Fibroblast of lung (primary cell): ENCODE measurements at places on chromosomes 3 and 15. TPM values are rescaled to one million over a fixed set of nuclear protein-coding genes. Genes with fewer than 3 reads are reported as not detected.

MINAR1 gene
- 0.24 and 0.58 TPM in 2 replicates for polyA plus RNA-seq

MAGI1 gene
- 12.5 and 23.7 TPM in 2 replicates for polyA plus RNA-seq

CYP1A2 gene
- polyA plus RNA-seq = not detected in 2 replicates

DNA sequence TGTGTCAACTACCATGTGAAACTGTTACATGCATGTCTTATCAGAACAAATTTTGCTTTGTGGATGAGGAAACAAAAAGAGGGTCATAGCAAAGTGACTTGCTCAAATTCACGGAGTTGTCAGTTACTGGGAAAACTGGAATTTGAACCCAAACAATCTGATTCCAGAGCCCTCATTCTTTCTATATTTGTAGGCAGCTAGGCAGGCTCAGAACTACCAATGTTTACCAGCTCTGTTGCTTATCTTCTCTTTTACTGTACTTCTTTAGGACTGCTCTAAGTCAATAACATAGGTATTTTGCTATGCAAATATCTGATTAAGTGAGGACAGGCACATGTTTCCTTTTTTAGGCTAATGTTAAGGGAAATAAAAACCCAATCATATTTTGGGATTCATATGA is 450.5 kb downstream of the ZPLD1 start:
- DNase-seq = no peak

DNA sequence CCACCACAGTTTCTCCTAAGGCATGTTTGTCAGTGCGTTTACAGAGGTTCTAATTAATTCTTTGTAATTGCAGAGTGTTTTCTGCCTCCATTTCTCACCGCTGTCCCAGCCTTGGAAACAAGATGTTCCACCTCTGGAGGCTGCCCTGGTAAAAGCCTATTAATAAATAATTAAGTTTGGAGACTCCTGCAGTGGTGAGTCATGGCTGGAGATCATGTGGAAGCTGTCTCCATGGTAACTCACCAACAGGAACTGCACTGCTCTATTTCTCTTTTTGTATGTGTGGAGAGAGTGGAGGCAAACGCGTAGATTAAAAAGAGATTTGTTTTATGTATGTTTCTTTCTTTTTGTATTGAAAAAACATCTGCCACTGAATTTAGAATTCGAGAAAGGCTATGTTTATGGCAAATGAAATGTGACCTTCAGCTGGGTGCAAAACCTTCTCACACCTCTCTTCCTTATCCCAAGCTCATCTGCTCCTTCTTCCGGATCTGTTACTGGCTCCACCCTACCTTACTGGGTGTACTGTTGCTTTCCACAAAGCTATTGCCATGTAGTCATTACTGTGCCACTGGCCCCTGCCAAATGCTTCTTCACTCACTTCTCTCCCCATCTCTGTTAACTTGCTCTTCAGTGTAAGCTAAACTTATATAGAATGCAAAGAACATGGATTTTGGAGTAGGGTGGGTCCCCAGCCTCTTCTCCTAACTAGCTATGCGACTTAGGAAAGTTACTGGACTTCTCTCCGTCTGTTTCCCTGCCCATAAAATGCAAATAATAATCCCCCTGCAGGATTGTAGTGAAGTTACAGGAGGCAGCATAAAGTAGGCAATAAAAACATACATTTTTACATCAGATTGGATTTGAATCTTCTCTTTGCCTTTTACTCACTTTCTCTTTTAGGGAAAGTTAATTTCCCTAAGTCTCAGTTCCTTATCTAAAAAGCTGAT is 778.5 kb downstream of the NTRK3 start:
- DNase-seq = peak; percentile 63

- no peak for DNase-seq
Observed at GRCh38 chr3:117977504-117978228, 1057.0 kb downstream of the IGSF11 start.

GRCh38 chr3:115931581-115931980 is 308.3 kb downstream of the GAP43 start:
- peak; percentile 11 for DNase-seq

DNA sequence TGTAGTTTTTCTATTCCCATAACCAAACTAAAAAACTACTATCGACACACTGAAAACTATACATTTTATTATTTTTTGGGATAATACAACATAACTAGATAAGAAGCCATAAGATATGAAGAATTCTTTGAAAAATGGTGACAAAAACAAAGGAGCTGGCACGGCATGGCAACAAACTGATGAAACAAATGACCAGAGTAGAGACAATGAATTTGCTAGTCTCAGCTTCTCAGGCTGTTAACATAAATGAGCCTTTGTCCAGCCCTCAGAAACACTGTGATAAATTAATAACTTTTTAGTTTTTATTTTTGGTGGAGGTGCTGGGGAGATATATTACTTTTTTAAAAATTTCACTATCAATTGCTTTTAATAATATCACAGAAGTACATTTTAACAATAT is 100.7 kb downstream of the SMARCC1 start:
- no peak for DNase-seq

DNA sequence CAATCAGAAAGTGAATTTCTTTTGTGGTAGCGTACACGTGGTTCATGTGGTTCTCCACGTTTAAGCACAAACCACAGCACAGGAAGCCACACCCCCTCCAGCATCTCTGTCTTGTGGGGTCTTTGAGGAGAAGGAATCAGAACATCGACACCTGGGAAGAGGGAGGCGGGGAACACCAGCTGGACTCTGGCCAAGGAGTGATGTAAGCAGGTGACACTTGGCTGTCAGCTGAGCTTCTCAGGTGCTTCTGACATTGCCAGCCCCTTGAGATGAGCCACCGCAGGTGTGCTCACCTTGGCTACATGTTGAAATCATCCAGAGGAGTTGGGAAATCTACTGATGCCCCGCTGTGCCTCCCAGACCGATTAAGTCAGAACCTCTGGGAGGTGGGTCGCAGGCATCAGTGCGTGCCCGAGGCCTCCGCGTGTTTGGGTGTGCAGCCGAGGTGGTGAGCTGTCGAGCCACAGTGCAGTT is 85.0 kb downstream of the FAM81A start:
- DNase-seq = no peak

DNA sequence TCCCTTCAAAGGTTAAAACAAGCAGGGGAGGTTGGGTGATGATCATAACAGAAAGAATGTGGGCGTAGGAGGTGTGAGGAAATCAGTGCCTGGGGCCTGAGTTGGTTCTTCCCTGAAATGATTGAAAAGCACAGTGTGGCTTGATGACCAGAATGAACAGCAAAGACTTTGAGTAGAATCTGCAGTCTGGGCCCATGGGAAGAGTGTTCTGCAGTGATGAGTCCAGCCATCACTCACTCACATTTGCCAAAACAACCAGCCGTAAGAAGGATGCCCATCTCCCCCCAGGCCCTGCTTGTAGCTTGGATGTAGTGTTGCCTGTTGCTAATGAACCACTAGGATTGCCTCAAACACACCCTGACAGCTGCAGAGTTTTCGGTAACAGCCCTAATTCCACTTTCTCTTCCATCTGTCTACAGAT is 67.9 kb downstream of the VGLL3 start:
- DNase-seq = peak; percentile 64

DNA sequence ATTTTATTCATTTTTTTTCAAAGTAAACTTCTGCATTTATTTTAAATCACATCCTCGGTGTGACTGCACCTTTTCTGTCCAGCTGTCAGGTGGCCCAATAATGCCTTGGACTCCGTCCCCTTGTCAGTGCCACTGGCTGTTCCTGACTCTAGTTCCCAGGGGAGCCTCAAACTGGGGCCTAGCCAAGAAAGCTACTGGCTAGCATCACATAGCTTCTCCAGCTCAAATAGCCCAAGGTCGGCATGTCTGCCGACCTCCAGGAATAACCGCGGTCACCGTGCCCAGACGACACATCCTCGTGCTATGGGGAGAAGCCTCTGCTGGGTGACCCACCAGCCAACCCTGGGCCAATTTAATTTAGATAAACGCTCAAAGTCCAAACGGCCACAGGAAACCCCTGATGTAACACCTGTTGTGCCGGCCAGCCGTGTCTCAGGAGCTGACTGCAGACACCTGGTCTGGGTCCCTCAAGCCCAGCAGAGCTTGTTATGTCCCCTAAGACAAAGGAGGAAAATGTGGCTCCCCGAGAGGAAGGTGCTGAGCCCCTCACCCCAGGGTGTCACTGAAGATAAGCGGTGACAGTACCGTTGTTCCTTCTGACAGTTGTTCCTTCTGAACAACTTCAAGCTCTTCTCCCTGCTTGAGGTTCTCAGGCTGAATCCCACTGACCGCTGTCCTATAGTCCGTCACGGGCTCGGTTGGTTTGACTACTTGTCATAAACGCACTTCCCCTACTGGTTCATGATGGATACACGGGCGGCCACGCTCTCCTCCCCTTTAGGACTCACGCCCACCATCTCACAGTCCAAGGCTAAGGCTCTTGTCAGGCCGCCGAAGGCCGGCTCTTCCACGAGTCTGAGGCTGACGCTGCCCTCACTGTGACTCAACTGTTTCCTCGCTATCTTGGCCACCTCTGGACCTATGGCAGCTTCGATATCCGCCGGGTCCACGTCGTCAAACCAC is 126.2 kb downstream of the KLF13 start:
- DNase-seq = no peak
